ENCODE measurements at places on chromosomes 12 and 14.

GRCh38 chr12:92558215-92558773, 144.5 kb upstream of the PLEKHG7 start:
- no peak for DNase-seq

DNA sequence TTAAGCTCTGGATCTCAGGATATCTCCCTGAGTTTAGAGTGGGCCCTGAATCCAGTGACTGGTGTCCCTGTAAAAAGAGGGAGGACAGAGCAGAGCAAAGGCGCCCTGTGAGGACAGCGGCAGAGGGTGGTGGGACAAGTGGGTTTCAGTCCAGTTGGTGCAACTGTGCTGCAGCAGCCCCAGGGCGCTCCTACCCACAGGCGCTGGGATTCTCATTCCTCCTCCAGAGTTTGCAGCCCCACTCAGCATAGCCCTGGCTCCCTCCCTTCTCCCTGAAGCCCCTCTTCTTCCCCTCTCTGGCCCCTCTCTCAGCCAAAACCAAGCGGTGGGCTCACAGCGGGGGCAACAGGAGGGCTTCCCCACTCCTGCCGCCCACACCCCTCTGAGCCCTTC, 1.6 kb downstream of the TMEM179 start:
- no peak for DNase-seq

- no peak for DNase-seq
Measured at GRCh38 chr12:82659343-82660207, 27.1 kb upstream of the TMTC2 start.

DNA sequence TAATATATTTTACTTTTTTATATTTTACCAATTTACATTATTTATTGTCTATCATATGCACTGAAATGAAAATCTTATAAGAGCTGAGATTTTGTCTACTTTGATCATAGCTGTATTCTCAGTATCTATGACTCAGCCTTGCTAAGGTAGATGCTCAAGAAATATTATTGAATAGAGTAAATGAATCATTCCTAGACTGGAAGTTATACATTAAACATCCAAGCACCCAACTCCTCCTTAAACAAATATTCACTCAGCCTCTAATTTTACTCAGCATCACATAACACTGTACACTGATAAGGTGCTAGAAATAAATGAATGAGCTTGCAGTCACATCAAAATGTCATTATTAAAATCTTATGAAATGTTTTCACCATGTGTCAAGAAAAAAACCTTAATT, 1424.9 kb downstream of the LRFN5 start:
- DNase-seq = no peak

DNA sequence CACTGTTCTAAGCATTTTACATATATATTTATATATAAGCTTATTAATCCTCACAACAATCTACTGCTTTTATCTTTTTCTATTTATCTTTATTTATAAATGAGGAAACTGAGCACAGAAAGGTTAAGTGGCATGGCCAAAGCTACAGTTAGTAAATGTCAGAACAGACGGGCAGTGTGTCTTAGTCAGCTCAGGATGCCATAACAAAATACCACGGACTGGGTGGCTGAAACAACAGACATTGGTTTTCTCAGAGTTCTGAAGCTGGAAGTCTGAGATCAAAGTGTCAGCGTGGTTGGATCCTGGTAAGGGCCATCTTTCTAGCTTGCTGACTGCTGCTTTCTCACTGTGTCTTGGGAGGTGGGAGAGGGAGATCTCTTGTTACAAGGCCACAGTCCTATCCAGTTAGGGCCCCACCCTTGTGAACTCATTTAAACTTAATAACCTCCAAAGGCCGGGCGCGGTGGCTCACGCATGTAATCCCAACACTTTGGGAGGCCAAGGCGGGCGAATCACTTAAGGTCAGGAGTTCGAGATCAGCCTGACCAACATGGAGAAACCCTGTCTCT, 19.8 kb downstream of the RPGRIP1 start:
- no peak for DNase-seq

DNA sequence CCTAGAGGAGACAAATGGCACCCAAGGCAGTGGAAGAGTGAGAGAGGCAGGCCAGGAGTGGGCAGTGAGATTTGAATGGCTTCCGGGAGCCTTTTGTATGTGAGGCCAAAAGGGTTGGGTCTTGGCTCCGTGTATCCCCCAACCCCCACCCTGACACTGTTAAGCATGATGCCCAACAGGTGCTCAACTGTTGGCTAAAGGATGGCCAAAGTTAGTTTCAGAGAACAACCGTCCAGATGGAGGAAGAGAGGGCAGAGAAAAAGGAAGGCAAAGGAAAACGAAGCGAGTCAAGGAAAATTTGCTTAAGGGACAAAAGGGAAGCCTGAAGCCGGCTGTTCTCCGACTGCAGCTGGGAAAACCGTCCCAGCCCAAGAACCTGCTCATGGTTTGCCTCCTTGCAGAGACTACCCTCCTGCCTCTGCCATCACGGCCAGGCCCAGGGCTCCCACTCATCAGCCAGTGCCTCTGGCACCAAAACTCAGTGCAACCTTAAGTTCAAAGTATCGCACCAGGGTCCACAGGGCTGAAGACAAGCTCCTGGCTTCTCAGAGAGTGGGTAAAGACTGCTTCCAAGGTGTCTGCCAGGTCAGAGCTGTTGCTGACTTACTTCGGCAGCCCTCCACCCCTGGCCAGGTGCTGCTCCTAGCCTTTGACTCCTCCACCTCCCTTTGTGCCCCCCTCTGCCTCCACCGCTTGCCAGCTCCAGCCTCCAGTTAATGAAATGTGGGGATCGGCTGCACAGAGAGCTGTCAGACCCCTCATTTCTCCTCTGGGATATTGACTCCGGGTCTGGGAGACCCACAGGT, 4.2 kb upstream of the C1QL4 start:
- DNase-seq = no peak

GRCh38 chr12:5808981-5809380, 136.1 kb downstream of the ANO2 start:
- no peak for DNase-seq

DNA sequence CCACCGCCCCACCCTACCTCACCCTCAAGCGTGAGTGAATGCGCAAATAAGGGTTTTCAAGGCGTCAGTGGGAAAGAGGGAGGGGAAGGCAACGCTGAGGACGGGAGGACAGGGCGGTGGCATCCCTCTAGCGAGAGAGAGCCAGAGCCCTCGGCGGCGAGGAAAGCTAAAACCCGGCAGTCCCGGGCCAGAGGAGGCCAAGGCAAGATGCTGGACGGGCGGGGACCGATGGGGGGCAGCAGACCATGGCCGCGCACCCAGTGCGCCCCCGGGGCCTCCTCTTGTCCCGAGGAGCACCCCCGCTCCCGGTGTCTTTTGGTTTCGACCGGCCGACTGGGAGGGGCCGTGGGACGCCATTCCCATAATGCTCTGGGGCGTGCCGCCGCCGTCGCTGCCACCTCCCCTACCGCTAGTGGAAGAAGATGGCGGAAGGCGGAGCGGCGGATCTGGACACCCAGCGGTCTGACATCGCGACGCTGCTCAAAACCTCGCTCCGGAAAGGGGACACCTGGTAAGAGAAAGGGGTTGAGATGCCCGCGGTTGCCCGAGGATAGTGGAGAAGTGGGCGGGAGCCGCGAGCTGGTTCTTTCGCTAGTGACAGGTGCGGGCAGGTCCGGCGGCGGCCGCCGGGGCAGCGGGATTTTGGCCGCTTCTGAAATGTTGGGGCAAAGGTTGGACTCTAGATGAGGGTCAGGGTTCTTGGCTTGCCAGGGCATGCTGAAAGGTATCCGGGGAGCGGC, at the start of gene USP15:
Gene USP15 (plus strand): TSS at position 412 of the 740 bp plus-strand sequence. CDS start 11 bp downstream, at position 423.
- DNase-seq = peak; percentile 97

- DNase-seq = no peak
Measured at GRCh38 chr12:71415336-71416231, 24.0 kb upstream of the LGR5 start.

DNA sequence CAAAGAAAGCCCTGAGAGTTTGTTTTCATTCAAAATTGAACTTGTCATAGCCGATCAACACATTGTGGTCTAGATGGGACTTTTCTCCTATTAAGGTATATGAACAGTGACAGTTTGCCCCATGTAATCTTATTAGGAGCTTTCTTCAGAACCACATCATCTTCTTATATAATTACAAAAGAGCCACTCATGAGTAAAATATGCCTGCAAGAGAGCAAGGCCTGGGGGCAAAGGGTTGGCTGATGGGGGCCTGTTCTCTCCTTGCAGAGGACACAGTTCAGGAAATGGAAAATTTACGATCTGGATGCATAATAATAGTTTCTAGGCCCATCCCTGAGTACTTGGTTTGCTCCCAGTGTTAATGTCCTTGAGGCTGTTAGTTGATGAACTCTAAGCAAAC, 87.8 kb downstream of the FLRT2 start:
- DNase-seq = no peak

- DNase-seq = no peak
Measured at GRCh38 chr12:820336-820735, 68.0 kb downstream of the WNK1 start.

DNA sequence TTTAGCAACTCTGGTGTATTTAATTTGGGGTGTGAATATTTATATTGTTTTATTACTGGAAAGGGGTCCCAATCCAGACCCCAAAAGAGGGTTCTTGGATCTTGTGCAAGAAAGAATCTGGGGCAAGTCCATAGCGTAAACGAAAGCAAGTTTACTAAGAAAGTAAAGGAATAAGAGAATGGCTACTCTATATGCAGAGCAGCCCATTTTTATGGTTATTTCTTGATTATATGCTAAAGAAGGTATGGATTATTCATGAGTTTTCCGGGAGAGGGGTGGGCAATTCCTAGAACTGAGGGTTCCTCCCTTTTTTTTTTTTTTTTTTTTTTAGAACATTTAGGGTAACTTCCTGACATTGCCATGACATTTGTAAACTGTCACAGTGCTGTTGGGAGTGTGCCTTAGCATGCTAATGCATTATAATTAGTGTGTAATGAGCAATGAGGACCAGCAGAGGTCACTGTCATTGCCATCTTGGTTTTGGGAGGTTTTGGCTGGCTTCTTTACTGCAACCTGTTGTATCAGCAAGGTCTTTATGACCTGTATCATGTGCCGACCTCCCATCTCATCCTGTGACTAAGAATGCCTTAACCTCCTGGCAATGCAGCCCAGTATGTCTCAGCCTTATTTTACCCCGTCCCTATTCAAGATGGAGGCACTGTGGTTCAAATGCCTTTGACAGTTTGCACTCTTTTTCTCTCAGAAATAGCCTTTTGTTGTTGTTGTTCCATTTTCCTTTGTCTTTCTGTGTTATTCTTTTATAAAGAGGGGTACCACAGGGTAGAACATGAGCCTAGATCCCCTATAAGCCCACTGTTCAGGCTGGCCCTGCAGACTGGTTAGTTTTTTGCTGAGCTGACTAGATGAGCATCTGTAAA, 75.5 kb upstream of the DCD start:
- DNase-seq = peak; percentile 7

DNA sequence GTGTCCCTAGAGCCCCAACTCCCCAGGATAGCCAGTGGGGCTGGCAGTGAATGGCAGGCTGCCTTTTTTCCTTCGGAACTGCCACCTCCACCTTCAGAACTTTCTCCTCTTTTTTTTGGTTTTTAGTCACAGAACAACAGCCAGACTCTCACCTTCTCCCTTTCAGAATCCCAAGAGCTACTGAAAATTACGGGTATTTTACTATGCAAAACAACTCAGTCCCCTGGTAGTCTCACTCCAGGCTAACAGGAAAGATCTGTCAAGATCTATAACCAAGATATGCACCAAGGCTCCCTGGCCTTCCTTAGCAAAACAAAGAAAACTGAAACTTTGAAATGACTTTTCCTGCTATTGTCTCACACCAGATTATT, 12.5 kb downstream of the PLEKHG6 start:
- DNase-seq = no peak

DNA sequence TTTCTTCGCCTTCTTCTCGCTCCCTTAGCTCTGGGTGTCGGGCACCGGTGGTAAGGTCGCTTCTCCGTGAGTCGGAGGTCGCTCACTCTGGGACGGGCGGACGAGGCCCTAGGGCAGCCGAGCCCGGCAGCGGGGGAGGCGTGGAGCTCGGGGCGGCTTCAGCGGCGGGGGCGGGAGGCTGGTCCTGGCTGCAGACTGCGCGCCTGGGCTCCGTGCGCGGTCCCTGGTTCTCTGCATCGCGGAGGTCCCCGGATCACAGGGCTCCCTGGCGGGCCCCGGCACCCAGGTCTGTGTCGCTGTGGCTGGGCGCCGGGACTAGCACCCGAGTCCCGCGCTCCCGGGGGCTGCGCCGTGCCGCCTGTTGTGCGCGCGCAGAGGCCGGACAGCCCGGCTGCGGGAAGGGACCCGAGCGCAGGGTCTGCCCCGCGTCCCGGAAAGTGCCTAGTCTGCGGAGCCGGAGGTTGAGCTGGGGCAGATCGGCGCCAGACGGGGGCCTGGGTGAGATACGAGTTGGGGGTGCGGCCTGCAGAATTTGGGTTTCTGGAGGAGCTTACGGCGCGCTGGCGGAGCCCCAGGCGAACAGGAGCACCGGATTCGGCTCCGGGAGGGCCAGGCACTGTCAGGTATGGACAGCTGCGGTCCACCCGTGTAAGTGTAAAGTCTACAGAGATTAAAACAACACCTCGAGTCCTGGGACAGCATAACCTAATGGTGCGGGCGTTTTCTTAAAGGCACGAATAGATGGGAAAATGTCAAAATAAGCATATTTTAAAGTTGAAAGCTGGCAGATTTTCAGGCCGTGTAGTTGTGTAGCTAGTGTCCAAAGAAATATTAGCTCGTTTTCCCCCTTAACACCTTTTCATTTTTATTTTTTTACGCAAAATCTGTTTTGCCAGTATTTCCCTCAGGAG, 713 bp downstream of the FRMD6 start:
- DNase-seq = peak; percentile 37

- no peak for DNase-seq
Measured at GRCh38 chr12:19190292-19191031, 60.9 kb downstream of the PLEKHA5 start.

- DNase-seq = no peak
Measured at GRCh38 chr12:1644534-1645438, 15.8 kb downstream of the WNT5B start.

DNA sequence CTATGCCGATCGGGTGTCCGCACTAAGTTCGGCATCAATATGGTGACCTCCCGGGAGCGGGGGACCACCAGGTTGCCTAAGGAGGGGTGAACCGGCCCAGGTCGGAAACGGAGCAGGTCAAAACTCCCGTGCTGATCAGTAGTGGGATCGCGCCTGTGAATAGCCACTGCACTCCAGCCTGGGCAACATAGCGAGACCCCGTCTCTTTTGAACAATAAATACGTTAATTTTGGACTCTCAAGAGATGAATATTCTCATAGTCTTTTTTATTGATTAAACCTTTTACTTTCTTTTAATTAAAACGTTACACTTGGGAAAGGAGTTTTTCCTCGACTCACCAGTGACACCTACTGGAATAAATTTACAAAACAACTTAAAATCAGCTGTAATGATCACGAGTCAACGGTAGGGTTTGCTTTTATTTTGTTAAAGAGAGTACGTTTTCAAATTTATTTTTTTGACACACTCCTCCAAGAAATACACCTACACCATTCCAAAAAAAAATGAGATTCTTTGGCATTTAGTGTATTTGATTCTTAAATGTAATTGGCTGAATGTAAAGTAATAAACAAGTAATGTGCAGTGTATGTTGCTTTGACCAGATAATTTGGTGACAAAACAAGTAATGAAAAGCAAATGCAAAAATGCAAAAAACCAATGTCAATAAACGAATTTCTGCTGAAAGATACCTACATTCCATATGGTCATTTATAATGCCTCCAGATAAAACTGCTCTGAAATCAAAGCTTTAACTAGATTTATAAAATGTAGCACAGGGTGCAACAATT, 687 bp upstream of the RPS29 start:
- peak; percentile 66 for DNase-seq

- no peak for DNase-seq
Measured at GRCh38 chr12:19744705-19745218, 305.5 kb downstream of the AEBP2 start.

- DNase-seq = no peak
Measured at GRCh38 chr14:105739331-105740102, 213.1 kb downstream of the TMEM121 start.

GRCh38 chr12:124415064-124415463, 120.2 kb downstream of the RFLNA start:
- no peak for DNase-seq

- no peak for DNase-seq
Measured at GRCh38 chr12:13348464-13348863, 151.9 kb downstream of the EMP1 start.
